Kidney (tissue), 22 donors: ENCODE measurements at places on chromosomes 3 and 15. TPM values are rescaled to one million over a fixed set of nuclear protein-coding genes. Genes with fewer than 3 reads are reported as not detected.

The AQR gene
- 30.9 TPM for total RNA-seq

DNA sequence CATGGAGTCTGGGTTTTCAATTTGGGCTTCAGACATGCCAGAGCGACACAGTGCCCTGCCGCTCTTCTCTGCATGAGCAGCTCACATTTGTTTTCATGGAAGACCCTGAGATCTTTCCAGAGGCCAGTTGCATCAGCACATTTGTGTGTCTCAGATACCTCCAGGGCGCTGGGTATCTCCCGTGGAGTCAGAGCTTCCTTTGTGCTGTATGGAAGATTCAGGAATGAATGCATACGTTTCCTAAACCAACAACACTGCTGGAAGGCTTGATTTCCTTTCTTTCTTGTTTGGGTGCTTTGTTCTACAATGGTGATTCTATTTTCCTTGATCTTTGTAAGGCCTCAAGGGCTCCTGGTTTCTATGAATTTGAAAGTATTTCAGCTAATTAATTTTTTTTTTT is 106.5 kb downstream of the CACNA2D3 start:
- H3K27ac ChIP-seq, result no peak overlapping the region
- no peaks in the 10 kb centered on the region for H3K4me1 ChIP-seq

- H3K27ac ChIP-seq, result no peak overlapping the region
- H3K4me3 ChIP-seq, result no peak overlapping the region
- no peaks in the 10 kb centered on the region for H3K36me3 ChIP-seq
- no peaks in the 10 kb centered on the region for H3K27me3 ChIP-seq
- H3K4me1 ChIP-seq, result no peaks in the 10 kb centered on the region
- no peak for DNase-seq
Measured at GRCh38 chr15:26634319-26634718, 138.5 kb downstream of the GABRB3 start.

DNA sequence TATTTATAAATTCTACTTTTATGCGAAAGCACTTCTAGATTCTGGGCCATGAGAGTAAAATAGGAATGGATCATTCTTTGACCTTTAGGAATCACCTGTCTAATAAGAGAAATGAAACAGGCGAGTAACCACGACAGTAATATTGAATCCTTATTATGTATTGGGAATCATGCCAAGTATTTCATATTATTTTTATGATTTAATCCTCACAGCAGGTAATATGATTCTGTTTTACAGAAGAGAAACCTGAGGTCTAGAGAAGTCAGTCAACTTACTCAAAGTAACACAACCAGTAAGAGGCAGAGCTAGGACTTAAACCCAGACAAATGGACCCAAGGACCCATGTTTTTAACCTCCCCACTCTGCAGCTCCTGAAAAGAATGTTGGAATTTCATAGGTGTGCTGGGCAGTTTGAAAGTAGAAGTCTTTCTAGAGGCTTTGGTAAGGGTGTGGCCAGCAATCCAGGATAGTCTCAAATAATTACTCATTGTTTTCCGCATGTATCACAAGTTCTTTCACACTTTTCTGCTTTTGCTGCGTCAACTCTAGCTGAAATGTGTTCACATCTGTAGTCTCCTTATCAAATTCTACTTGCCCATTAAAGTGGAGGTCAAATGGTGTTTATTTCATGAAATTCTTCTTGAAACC is 181.7 kb downstream of the TPRG1 start:
- H3K27me3 ChIP-seq, result no peaks in the 10 kb centered on the region
- no peaks in the 10 kb centered on the region for H3K36me3 ChIP-seq
- H3K4me3 ChIP-seq, result no peak overlapping the region
- no peak overlapping the region for H3K27ac ChIP-seq
